ENCODE measurements at places on chromosomes 16 and 17. TPM values are rescaled to one million over a fixed set of nuclear protein-coding genes. Genes with fewer than 3 reads are reported as not detected.
A peak's percentile ranks its signal among the peaks of the same experiment; 100 is the strongest.

Gene GDPD3
- 1.5 TPM for total RNA-seq

Gene BAHCC1
- 7.4 TPM for total RNA-seq

Gene OTOP2
- not detected for total RNA-seq

Gene CAVIN1
- 137 TPM for total RNA-seq

Gene SLC6A2
- total RNA-seq: not detected

Gene PIPOX
- total RNA-seq: not detected

Gene ERN1
- 79.5 TPM for total RNA-seq

DNA sequence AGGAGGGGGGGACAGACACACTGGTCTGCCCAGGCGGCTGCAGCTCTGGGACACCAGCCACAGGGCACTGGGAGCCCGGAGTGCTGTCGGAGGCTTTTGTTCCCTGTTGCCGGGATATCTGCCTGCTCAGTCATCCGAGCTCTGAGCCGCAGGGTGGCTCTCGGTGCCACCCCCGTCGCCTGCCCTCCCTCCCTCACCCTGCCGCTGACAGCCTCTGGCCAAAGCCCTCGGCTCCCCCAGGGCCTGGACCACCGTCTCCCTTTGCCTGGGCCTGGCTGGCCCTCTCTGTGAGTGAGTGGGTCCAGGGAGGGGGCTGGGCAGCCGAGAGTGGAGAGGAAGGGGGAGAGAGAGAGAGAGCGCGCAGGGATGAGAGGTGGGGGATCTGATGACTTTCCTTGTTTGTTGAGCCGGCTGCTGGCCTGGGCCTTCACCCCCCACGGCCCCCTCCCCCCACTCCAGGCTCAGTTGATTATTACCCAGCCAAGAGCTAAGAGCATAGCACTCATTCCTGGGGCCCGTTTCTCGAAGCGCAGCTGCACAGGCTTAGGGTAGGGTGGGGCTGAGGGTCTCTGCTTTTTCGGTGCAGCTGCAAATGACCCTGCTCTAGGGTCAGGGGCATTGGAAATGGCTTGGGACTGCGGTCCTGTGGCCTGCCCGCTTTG is 2.7 kb downstream of the FOXJ1 start:
- H3K36me3 ChIP-seq: no peaks in the 10 kb centered on the region
- H3K27ac ChIP-seq: no peak overlapping the region
- H3K4me3 ChIP-seq: no peak overlapping the region
- H3K4me1 ChIP-seq: no peaks in the 10 kb centered on the region

GRCh38 chr17:67779098-67779672 is 46.1 kb upstream of the BPTF start:
- H3K27me3 ChIP-seq: no peaks in the 10 kb centered on the region
- no peak overlapping the region for H3K4me3 ChIP-seq
- no peaks in the 10 kb centered on the region for H3K36me3 ChIP-seq
- no peaks in the 10 kb centered on the region for H3K4me1 ChIP-seq

DNA sequence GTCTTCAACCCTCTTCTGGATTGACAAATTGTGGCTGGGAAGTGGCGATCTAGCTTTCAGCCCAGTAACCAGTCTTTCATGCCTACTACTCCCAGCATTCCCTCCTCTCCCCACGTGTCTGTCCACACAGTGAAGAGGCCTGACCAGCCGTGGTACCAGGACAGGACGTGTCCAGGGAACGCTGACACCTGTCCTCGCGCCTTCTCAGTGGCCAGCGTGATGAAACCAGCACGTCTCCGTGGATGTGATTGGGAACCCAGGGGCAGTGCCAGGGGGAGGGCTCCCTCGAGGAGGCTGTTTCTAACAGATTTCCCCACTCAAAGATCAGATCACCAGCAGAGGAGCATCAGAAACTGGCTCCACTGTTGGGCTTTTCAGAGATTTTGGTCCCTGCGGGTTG is 69.1 kb downstream of the RPA1 start:
- no peak overlapping the region for H3K4me3 ChIP-seq
- no peak for DNase-seq
- H3K36me3 ChIP-seq: peaks cover 36% of the 10 kb centered on the region
- no peaks in the 10 kb centered on the region for H3K27me3 ChIP-seq

DNA sequence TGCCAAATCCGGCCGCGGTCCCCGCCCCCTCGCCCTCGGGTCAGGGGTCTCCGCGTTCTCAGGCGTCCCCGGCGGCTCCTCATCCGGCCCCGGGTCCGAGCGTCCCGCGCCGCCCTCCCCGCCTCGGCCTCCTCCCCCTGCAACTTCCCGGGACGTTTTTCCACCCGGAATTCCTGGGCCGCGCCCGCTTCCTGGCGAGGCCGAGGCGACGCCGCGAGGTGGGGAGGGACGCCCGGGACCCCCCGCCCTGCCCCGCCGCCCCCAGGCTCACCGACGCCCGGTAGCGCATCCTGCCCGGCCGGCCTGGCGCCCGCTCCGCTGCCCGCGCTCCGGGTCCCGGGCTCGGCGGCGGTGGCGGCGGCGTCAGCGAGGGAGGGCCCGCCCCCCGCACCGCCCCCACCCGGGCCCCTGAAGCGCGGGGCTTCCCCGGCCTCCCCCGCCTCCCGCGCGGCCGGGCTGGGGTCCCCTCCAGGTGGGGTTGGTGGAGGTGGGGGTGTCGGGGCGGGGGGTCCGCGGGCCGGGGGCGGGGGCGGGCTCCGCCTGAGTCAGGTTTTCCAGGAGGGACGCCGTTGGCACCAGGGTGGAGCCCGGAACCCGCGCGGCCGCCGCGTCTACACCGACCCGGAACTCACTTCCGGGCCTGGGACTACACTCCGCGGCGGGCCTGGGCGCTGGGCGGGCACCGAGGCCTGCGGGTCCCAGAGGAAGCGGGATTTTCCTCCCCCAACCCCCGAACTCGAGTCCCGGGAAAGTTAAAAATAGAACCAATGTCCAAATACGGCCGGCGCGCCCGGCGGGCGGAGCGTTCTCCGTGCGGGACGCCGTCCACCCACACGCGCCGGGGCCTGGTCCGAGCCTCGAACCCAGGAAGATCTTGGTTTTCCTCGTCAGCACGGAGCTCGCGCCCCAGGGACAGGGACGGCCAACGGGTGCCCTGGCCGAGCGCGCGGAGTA is 6.8 kb downstream of the MYO1C start:
- peaks cover 42% of the 10 kb centered on the region for H3K36me3 ChIP-seq
- H3K4me3 ChIP-seq: peak overlapping the region; percentile 71
- H3K27me3 ChIP-seq: no peaks in the 10 kb centered on the region
- H3K27ac ChIP-seq: peak overlapping the region; percentile 75
- DNase-seq: peak; percentile 46

DNA sequence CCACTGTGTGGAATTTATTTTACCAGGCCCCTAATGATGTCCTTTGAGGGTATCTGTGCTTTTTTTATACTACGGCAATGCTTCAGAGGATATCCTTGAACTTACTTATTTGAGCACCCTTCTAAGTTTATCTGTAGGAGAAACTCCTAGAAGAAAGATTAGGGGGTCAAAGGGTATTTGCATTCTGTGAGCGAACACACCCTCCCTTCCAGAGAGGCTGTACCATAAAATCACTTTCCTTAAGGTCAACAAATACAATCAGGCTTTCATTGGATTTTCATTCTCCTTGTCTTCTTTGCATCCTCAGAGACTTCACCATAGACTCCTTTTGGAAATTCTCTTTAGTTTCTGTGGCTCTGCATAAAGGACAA is 4.7 kb upstream of the C1QTNF1 start:
- no peaks in the 10 kb centered on the region for H3K36me3 ChIP-seq
- no peak overlapping the region for H3K4me3 ChIP-seq
- DNase-seq: no peak
- H3K27me3 ChIP-seq: no peaks in the 10 kb centered on the region
- peaks cover 23% of the 10 kb centered on the region for H3K4me1 ChIP-seq
- no peak overlapping the region for H3K27ac ChIP-seq

GRCh38 chr16:89312194-89312593 is 94.7 kb downstream of the ZNF778 start:
- no peaks in the 10 kb centered on the region for H3K27me3 ChIP-seq
- H3K36me3 ChIP-seq: peaks cover 62% of the 10 kb centered on the region
- H3K4me1 ChIP-seq: peaks cover 52% of the 10 kb centered on the region
- no peak overlapping the region for H3K4me3 ChIP-seq
- H3K27ac ChIP-seq: peak overlapping the region; percentile 84

GRCh38 chr16:53282328-53282727 is 151.9 kb upstream of the RBL2 start:
- no peak overlapping the region for H3K4me3 ChIP-seq
- peaks cover 27% of the 10 kb centered on the region for H3K36me3 ChIP-seq
- DNase-seq: no peak
- no peaks in the 10 kb centered on the region for H3K27me3 ChIP-seq
- no peaks in the 10 kb centered on the region for H3K4me1 ChIP-seq
- no peak overlapping the region for H3K27ac ChIP-seq

GRCh38 chr16:56193951-56194726 is 2.9 kb downstream of the GNAO1 start:
- DNase-seq: peak; percentile 53
- H3K27ac ChIP-seq: no peak overlapping the region
- H3K27me3 ChIP-seq: peaks cover 78% of the 10 kb centered on the region

GRCh38 chr16:4868026-4868425 is 20.7 kb downstream of the UBN1 start:
- H3K36me3 ChIP-seq: peaks cover 61% of the 10 kb centered on the region
- DNase-seq: no peak
- H3K27me3 ChIP-seq: no peaks in the 10 kb centered on the region
- H3K27ac ChIP-seq: no peak overlapping the region
